CD4-positive, alpha-beta T cell treated with Interleukin-12 subunit alpha and Interleukin-12 subunit beta, for 1 hour (primary cell): ENCODE measurements at places on chromosomes 1 and 21.

DNA sequence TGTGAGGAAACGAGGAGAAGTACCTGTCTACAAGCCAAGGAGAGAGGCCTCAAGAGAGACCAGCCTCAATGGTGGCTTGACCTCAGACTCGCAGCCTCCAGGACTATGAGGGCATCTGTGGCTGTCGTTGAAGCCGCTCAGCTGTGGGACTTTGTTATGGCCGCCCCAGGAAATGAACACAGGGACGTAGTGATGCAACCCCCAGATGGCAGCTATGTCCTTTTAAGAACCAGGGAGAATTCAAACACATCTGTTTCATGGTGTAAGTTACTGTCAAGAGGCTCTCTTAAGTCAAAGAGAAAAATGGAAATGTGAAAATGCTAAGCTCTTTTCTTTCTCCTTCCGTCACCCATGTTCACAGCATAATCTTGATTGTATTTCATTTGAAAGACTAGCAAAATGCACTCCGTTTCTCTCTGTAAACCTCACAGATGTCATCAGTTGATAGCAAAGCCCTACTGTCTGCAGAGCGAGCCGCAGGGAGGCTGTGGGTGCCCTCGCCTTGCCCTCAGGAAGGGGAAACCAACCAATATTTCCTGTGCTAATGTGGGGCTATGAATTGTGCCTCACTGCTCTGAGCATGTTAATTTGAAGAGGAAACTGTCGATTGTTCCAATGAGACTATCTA lies 21.3 kb downstream of the UBASH3A start:
- DNase-seq, result peak; percentile 84

GRCh38 chr1:42210421-42211133 lies 46.0 kb upstream of the GUCA2A start:
- DNase-seq, result no peak

DNA sequence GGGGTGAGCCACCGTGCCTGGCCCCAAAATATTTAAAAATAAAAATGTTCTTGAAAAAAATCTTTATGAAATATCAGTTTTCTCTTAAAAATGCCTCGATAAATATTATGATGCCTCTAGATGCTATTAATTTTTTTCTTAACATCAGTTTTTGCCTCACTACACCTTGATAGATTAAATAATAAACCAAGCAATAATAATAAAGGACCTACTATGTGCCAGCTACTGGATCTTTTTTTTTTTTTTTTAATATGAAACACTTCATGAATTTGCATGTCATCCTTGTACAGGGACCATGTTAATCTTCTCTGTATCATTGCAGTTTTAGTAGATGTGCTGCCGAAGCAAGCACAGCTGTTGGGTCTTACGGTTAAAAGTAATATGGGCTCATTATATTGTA lies 17.5 kb upstream of the TBX19 start:
- DNase-seq, result no peak

GRCh38 chr1:205665201-205666045 lies 14.9 kb downstream of the SLC45A3 start:
- no peak for DNase-seq

DNA sequence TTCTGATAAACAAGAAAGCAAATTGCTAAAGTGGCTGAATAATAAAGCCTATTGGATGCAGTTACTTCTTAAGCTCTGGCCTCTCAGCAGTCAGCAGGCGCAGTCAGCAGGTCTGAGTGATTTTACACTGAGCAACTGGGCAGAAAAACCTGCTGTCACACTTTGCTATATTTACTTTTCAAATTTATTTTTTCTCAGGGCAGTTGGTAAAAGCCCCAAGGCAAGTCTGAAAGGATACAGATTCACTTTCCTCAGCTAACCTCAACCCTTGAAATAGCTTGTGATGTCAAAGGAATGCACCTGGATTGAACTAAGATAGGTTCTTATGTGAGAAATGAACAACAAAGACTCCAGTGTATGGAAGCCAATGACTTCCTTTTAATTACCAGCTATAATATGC lies 34.0 kb downstream of the ATP5PF start:
- no peak for DNase-seq
